ENCODE measurements at places on chromosomes 11 and 22.

- no peak for DNase-seq
Measured at GRCh38 chr11:46800177-46800576, 45.9 kb downstream of the CKAP5 start.

DNA sequence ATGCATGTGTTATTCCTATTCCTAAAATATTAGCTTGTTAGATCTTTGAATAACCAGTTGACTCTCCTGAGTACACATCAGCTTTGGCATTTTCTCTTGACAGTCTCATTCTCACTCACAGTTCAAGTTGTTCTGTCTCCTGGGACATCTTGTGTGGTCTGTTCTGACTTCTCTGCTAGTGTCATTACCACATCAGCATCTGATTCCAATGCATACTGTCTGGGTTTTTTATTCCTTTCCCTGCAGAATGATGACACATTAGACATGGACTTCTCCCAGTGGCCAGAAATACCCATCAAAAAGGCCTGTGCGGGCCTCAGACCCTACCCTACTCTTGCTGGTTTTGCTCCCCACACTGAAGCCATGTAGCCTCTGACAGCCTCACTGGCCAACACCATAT is 2.7 kb downstream of the ZNF74 start:
- no peak for DNase-seq

- DNase-seq: no peak
Measured at GRCh38 chr11:58957922-58958321, 18.6 kb downstream of the GLYATL1 start.

GRCh38 chr11:88536616-88537265 is 199.2 kb upstream of the CTSC start:
- DNase-seq: no peak

GRCh38 chr22:36211237-36211861 is 9.7 kb upstream of the APOL4 start:
- DNase-seq: no peak

DNA sequence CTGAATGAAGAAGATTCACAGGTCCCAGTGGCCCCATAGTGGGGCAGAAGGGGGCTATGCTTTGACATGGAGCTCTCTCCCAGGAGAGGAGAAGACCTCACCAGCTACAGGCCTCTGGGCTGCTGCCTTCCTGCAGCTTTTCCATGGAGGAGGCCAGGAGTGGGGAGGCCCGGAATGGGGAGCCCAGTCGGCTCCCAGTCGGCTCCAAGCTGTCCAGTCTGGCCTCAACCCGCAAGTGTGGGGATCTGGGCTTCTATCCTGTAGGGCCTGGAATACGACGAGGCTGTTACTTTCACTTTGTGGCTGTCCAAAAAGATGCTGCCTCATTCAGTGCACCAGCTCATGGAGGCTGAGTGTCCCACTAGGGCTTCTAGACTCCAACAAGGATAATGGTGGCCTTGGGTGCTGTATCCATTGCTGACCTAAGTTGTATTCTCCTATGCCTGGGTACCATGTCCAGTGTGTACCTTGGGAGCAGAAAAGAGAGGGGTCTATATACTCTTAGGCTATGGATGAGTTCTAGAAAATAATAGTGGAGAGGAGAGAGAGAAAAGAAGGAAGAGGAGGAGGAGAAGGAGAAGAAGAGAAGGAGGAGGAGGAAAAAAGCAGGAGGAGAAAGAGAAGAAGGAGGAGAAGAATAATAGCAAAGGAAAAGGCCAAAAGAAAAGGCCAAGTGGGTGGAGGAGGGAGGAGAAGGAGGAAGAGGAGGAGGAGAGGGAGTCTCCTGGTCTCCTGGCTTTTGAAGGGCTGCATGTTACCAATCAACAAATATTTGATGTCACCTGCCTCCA is 1.1 kb downstream of the MYO18B start:
- no peak for DNase-seq

- no peak for DNase-seq
Measured at GRCh38 chr11:61826930-61827570, 1.1 kb upstream of the FADS2 start.

DNA sequence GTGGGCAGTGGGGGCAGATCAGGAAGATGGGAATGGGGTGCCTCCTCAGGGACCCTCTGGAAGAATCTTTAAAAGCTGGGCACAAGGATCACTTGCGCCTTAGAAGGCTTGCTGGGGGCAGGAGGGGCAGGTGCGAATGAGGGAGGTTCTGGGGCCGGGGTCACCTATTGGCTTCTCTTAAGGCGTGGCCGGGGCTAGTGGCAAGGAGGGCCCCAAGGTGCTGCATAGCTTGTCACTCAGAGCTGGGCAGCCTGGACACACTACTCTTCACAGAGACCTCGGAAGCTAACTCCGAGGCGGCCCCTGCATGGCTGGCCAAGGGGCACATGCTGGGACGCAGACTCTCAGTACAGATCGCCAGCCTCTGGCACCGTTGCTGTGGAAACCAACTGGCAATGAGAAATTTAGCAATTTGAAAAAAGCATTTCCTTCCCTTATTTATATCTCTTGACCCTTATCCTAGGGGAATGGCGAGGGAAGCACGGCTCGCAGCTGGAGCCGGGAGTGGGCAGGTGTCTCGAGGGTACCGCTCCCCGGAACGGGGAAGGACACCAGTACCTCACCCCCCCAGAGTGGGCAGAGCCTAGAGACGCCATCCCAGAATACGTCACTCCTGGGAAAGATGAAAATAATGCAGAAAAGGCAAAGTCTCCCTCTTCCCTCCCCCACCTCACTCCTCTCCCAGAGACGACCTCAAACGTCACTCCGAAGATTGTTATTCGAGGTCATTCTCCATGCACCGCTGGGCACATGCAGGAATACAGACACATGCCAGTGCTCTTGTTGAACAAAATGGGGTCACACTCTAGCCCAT is 188.1 kb downstream of the CTTN start:
- DNase-seq: no peak

DNA sequence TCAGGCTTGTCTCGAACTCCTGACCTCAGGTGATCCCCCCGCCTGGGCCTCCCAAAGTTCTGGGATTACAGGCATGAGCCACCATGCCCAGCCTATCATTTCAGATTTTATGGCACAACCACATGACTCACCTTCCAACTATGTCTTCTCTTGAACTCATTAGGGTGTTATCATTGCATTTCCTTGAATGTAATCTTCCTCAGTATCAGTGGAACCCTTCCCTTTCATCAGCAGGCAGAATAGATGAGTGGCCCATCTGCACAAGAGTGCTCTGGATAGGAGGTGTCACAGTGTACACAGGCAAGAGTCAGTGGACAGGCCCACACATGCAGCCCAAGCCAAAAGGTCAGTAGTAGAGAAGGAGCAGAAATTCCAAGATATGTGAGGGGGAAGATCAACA is 29.1 kb upstream of the AQP11 start:
- DNase-seq: no peak

DNA sequence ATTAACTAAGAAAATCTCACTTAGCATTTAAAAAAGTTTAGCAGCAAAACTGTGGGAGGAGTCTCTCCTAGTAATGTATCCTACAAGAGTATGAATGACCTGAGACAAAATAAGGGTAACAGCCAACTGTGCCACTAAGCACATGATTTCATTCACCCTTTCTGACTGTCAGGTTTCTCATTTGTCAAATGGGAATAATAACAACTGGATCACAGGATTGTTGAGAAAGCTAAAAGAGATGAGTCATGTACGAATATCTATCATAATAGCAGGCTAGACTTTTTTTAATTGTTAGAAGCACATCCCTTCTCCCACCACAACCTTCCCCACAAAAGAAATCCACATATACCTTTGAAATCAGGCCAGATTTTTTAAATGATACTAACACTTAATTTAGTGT is 39.5 kb downstream of the MTMR2 start:
- DNase-seq: no peak

GRCh38 chr11:199004-199581 is 6.2 kb downstream of the SCGB1C1 start:
- DNase-seq: no peak

DNA sequence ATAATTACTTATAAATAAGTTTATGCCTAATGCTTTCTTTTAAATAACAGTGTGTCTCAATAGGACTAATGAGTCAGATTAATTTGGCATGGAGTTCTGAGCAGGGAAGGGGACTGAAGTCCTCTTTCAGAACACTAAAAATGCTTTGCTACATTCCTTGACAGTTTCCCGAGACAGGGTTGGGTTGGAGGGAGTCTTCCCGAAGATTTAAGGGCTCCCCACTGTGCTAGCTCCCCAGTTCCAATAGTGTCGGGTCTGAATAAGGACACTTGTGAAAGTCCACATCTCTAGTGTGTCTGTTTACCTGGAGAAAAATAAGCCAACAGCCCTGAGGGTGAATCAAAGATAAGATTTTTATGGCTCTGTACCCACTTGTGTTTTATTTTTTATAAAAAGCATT is 41.8 kb upstream of the HSD17B12 start:
- no peak for DNase-seq

- no peak for DNase-seq
Measured at GRCh38 chr11:27391331-27392015, 28.5 kb upstream of the CCDC34 start.

- DNase-seq: no peak
Measured at GRCh38 chr22:30386960-30387827, at the start of gene RNF215. Gene RNF215, minus strand, starts transcription at chr22:30387411. Its CDS starts 98 bp downstream, at chr22:30387313.

GRCh38 chr11:58924230-58924629 is 15.1 kb upstream of the GLYATL1 start:
- DNase-seq: no peak

DNA sequence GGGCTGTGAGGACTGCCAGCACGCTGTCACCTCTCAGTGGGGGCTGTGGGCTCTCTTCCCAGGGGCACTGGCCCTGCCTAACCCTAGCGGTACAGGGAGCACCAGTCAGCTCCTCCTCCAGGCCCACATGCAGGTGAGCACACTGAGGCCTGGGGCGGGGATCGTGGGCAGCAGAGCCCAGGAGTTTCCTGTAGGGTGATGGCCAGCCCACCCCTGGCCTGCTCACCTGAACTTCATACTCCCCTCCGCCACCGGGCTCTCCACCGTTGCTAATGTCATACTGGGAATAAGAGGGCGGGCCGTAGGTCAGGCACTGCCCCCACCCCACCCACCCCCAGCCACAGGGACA is 10.0 kb upstream of the TREH start:
- DNase-seq: no peak

DNA sequence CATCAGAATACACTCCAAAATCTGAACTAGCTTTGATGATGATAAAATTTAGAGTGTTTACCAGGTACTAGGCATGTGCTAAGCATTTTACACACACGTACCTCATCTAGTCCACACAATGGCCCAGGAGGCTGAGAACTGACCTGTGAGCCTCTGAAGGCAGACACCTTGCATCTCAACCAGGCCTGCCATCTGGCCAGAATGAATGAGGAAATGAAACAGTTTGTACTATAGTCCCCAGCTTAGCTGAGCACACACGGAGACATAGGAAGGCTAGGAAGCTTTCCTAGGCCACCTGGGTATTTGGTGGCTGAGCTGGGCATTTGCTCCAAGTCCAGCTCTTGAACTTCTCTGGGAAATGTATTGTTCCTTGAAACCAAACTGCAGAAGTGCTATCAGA is 6.9 kb upstream of the SHANK3 start:
- DNase-seq: no peak

GRCh38 chr11:13137844-13138301 is 128.8 kb downstream of the RASSF10 start:
- DNase-seq: no peak

DNA sequence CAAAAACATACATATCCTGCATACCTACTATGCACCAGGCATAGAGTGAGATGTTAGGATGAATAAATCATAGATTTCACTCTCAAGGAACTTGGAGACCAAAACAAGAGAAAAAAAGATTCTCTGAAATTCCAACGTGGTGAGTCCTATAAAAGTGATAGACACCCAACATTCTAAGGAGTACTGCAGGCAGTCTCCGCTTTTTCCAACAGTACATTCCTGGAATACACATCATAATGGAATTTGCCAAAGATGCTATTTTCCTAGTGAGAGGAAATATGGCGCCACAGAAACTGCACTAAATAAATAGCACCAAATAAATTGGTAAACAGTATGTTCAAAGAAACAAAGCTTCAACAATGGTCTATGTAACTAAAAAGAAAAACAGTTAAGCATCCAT is 6.0 kb downstream of the TMEM123 start:
- DNase-seq: no peak

GRCh38 chr11:44010789-44011251 is 37.0 kb upstream of the ACCSL start:
- DNase-seq: no peak

DNA sequence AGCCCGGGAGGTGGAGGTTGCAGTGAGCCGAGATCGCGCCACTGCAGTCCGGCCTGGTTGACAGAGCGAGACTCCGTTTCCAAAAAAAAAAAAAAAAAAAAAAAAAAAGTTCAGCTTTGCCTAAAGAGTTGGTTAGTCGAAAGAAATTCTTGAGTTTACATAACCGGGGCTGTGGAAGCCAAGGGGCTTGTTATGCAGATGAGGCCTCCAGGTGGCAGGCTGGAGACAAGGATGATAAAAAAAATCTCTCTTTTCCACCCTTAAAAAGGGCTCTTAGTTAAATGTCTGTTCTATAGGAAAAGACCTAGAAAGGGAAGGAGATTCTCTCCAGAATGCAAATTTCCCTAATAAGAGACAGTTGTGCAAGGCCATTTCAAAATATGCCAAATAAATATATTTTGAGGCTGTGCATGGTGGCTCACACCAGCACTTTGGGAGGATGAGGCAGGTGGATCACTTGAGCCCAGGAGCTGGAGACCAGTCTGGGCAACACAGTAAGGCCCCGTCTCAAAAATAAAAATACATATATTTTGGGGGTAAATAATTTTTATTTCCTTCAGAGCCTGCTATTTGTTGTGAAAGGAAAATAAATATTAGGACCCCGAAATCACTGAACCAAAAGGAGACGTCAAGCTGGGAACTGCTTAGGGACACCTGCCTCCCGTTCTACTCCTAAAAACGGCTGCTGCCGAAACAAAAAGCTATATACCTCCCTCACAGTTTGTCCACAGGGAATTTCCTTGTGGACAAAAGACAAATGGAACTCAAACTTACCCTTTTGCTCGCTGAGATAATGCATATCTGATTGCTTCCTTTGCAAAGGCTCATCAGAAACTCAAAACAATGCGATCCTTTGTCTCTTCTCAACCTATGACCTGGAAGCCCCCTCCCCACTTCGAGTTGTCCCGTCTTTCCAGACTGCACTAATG is 2.4 kb upstream of the IFITM2 start:
- DNase-seq: no peak

DNA sequence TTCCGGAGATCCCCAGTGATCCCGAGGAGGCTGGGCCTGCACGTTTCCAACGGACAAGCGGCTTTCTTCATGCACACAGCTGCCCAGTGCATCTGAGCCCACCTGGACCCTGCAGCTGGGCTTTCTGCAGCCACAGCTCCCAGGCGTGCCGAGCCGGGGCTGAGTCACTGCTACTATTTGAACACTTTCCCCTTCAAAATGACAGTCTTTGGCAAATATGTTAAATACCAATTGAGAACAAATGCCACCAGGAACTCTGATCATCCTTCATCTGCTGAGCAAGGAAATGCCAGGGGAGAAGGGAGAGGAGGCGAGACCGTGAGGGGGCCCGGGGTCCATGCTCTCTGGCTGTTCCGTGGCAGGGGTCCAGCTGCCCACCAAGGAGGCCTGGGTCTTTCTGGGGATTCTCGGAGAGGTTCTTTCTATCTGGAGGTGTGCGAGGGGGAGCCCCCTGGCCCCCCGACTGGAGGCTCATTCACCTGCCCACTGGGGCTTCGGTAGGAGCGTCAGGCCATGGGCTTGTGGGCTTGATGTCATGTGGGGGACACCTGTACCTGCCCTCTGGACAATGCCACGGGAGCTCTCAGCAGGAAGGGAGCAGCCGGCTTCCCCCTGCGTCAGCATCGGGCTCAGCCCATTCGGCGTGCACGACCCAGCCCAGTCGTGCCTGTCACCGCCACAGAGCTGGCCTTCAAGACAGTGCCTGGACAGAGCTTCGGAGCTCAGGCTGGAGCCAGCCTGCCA is 159.6 kb downstream of the CTTN start:
- no peak for DNase-seq

- no peak for DNase-seq
Measured at GRCh38 chr22:22463855-22464540, 44.5 kb downstream of the ZNF280B start.
